Epithelial cell of prostate (primary cell): ENCODE measurements at places on chromosomes 4 and X.

DNA sequence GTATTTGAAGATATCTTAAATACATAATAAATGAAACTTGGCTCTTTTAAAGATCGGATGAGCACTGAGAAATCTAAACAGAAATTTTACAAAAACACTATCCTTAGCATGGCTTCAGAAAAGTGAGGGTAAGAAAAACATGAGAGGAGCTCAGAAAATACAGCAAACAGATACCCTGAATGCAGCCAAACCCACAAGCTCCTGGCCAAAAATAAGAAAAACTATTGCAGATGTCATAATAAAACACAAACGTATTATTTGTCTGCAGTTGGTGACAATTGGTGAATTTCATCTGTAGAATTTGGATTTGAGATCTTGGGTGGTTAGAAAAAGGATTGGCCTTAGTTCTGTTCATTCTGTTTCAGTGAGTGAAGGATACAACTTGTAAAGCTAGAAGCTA is 603.9 kb downstream of the INPP4B start:
- no peak for DNase-seq

GRCh38 chr4:47830265-47831025 is 7.4 kb downstream of the CORIN start:
- DNase-seq: no peak

- no peak for DNase-seq
Measured at GRCh38 chr4:24765376-24765988, 29.9 kb upstream of the SOD3 start.

DNA sequence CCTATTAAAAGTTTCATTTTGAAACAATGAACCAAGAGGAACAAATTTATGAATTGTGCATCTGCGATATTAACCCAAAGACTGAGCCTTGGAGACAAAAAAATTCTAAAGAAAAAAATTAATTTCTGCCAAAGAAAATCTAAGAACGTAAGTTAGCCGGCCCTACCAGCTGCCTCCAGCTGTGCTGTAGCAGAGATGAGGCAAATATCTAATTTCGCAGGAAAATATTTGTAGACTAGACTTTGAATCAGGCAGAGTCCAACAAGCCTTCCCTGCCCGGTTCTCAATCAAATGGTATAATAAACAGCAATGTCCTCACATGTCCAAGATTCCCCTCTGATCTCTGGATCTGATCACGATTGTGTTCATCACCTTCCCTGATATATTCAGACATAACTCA is 21.2 kb upstream of the SMIM20 start:
- no peak for DNase-seq

GRCh38 chr4:88147799-88148217 is 10.6 kb downstream of the ABCG2 start:
- DNase-seq: no peak

- DNase-seq: no peak
Measured at GRCh38 chrX:19735244-19735643, 152.2 kb downstream of the SH3KBP1 start.

DNA sequence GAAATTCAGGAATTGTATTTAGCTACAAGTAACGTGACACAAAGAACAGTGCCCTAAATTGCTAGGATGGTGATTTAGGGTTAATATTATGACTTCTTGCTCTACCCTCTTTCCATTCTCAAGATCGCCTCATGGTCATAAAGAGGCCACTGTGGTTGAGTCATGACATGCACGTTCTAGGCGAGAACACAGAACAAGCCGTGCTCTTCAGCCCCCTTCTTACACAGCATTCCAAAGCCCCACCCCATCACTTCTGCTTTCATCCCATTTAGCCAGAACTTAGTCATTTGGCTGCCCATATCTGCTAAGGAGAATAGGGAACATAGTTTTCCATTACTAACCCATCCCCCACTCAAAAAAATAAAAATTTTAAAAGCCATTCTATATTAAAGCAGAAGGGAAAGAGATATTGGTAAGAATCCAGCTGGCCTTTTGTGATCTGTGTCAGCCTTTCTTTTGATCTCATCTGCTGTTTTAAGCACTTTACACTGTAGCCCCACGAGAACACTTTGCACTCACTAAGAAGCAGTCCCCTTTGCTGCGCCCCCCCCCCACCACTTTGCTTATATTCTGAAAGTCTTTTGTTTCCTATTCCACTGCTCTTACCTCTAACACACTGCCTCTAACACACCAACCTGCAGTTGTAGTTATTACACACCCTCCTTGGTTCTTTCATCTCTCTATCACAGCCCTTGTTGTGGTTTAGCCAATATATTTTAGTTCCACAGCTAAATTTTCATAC is 28.4 kb downstream of the NPNT start:
- no peak for DNase-seq

DNA sequence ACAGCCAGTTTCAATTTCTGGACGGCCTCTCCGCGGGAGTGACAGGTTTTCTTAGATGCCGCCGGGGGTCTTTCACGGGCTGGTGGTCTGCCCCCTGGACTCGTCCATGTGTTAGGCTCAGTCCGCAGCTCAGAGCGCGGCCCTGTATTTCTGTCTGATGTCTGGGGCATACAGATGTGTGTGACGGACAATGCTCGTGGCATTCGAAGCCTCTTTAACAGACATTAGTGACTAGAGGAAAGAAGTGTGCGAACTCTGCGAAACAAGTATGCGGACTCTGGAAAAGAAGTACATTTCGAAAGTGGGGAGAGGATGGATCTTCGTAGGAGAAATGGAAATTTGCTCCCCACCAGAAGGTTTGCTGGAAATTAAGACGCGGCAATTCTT is 793 bp upstream of the DCUN1D4 start:
- DNase-seq: no peak

GRCh38 chr4:53128706-53129357 is 237.0 kb downstream of the SCFD2 start:
- DNase-seq: no peak

DNA sequence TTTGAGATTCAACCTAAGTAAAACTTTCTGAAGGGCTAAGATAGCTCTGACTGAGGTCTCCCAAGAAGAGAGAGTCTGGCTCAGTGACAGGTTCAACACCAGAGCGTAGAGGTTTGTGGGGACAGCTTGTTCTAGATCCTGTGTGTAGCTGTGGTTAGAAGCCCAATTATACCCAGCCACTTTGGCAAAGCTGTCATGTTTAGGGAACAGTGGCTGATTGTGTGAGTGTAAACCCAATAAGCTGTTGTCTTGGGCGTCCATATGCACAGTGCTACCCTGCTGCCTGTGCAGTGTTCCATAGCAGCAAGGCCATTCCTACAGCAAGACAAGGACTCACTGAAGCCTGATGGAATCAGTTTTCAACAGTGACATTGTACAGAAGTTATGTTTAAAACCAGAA is 11.2 kb upstream of the SCRG1 start:
- DNase-seq: no peak

GRCh38 chrX:111086591-111087006 is 9.4 kb upstream of the PAK3 start:
- no peak for DNase-seq

DNA sequence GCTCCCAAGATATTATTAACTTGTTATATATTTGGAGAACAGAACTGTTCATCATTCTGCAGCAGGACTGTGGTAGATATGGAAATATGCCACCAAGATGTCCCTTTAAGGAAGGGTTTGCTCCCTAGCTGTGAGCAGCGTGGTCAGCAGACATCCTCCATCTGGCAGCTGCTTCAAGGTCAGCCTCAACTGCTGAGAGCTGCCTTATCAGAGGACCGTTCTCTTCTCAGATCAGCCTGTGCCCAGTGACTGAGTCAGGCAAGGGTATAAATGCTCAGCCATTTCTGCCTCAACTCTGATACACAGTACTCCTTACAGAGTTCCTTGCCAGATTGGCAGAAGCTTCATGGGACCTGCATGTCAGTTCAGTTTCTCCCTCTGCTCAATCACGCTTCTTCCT is 63.4 kb upstream of the MAGEB2 start:
- no peak for DNase-seq

- no peak for DNase-seq
Measured at GRCh38 chrX:5791721-5792120, 436.9 kb downstream of the NLGN4X start.

DNA sequence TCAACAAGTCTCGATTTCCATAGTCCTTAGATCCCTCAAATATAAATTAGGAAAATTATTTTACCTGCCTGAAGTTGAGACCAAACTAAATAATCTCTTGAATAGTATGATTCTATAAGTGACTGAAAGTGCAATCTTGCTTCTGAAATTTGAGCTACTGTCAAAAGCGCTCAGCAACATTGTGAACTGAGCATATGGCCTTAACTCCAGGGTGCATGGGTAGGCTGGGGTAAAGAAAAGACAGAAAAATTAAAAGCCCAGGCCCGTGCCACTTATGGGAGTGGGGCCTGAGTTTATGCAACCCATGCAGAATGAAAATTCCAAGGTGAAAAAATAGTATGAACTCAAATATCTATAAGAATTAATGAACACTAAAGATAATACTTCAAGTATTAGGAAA is 9.8 kb downstream of the PGRMC2 start:
- no peak for DNase-seq

DNA sequence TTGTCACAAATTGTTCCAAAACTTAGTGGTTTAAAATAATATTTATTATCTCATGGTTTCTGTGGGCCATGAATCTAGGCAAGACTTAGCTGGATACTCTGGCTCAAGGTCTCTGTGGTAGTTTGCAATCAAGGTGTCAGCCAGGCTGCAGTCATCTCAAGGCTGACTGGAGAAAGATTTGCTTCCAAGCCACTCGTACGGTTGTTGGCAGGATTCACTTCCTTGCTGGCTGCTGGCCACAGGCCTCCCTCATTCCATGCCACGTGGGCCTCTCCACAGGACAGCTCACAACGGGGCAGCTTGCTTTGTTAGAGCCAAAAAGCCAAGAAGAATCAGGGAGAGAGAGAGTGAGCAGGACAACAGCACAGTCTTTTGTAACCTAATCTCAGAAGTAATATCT is 101.4 kb downstream of the WWC2 start:
- DNase-seq: peak; percentile 68

- peak; percentile 68 for DNase-seq
Measured at GRCh38 chrX:14027511-14028019, 2.1 kb downstream of the GEMIN8 start.

DNA sequence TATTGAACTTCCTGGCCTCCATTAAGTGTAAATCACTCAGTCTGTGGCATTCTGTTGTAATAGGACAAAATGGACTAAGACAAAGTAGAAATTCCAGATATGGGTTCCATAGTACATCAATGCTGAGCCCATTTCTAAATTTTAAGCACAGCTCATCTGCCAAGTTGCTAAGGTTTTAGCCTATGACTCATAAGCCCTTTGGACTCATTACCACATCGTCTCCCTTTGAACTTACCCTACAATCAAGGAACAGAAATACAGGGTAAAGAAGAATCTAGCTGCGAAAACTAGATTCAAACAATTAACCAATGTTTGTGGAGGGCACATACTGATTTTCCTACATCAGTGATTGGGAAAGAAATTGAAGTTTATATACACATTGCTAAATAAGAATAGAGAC is 31.8 kb downstream of the NAA11 start:
- DNase-seq: no peak

DNA sequence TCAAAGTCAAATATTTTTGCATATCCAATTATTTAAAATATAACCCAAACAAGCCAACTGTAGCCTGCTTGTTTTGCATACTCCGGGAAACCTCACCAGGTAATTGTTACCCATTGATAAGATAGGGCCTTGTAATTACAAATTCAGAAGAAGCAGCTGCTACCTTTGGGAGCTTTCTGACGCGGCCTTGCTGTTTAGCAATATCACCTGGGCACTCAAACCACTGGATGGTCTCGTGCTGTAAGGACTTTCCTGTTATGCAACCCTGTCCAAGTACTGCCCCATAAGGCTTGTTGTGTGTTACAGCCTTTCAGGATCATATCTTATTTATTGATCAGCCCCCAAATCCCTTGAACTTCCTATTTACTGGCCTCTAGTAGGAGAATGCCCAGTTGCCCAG is 52.1 kb downstream of the HS3ST1 start:
- no peak for DNase-seq

GRCh38 chrX:41382714-41383645 is 49.0 kb downstream of the DDX3X start:
- no peak for DNase-seq

DNA sequence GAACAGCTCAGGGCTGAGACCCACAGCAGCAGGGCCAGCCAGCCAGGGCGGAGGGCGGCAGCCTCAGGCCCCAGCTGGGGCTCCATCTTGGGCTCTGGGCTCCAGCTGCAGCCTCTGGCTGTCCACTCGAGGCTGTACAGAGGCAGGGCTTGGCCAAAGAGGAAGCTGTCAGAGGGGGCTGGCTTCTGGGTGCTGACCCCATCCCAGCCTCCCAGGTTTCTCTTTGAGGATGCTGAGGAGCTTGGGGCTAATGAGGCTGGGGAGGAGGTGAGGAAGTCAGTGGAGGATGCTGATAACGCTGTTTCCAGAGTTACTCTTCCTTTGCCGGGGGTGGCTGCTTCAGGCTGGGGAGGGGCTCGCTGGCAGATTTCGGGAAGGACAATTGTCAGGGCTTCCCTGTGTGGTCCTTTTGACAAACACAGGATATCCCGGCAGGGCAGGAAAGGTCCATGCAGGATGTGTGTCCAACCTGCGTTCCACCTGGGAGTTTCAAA is at the start of gene DIPK2B:
DIPK2B (minus strand) TSS at position 136 of the 494 bp plus-strand sequence; CDS start at position 86, 50 bp downstream.
- DNase-seq: no peak

- no peak for DNase-seq
Measured at GRCh38 chr4:17093481-17093880, 195.0 kb upstream of the LDB2 start.

GRCh38 chr4:95107635-95108034 is 349.9 kb downstream of the BMPR1B start:
- DNase-seq: no peak
